ENCODE measurements at places on chromosomes 6 and 20.

DNA sequence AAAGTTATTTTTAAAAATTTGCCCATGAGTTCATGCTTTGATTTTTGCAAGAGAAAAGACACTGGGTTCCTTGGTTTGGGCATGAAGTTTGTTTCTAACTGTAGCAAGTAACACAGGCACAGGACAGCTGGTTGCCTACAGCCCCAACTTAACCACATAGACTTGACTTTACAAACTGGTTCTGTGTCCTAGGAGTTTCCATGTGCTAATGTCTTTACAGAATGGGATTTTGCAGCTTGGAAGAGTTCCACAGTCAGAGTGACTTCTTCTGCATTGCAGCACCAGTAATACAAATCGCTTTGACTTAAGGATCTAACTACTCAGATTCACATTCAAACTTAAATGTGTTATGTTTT lies 44.3 kb downstream of the OR2B2 start:
- DNase-seq: no peak

- no peak for DNase-seq
These were observed 142.6 kb downstream of the ARHGAP18 start for GRCh38 chr6:129567374-129567773.

- no peak for DNase-seq
These were observed 1.3 kb upstream of the SIRPA start for GRCh38 chr20:1893721-1894470.

DNA sequence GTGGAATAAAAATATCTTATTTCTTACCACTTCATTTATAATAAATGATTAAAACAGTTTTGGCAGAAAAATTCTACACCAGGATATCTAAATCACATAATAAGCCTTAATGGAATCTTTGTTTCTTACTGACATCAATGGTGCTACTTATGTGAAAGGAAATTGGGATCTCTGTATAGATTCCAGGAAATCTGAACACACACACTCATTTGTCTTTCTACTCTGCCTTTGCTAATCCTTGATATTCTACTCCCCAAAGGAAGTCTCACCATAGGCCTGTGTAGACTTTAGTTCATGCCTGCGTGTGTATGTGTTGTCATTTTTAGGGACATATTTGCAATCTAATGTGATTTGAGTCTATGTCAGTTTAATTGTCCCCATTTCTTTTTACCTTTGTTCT lies 7.9 kb downstream of the ADGRB3 start:
- no peak for DNase-seq

DNA sequence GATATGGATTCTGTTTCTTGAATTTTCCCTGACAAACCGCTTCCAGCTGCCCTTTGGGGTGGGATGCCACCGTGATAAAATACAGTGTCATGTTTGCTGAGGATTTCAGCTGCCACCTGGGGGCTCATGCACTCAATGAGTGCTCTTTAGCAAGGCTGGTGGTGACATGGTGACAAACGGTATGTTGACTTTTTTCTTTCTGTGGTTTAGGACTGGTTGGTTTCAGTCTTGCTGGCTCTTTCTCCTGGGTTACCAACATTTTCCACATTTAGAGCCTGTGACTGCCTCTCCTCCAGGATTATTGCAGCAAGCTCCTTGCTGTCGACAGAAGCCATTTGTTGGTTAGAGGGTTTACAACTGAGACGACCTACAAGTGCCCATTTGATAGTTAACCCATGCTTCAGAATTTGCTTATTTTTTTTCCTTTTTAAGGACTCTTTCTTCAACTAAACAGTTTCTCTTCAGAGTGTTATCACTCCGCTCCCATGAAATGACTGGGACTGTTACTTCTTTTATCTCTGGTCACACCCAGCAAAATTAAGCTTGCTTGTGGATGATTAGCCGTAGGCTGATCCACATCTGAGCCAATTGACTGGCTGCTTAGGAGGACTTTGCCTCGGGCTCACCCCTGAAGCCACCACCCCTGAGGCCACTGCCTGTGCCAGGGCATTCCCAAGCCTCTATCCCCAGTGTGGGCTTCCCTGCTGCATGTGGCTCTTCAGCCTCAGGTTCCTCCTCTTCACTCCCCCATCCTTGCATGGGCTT lies 48.4 kb upstream of the CDYL start:
- DNase-seq: no peak
